ENCODE measurements at places on chromosomes 16 and 17. TPM values are rescaled to one million over a fixed set of nuclear protein-coding genes. Genes with fewer than 3 reads are reported as not detected.

The EPX gene
- total RNA-seq, result not detected

DNA sequence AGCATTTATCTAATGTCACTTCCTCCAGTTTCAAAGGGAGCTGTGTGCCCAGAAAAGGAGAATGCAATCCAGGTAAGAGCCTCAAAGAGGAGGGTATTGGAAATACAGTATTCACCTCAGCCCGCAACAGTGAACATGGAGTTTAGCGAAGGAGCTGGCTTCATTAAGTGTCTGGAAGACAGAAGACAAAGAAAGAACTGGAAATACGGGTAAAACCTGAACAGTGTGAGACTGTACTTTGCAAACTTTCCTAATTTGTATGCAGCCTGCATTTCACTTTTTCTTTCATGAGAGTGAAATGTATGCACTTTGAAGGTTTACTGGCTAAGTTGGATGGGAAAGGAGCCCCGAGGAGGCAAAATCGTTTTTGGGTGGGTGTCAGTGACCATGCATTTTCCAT is 478.4 kb downstream of the HS3ST3B1 start:
- DNase-seq, result no peak
- H3K4me1 ChIP-seq, result no peaks in the 10 kb centered on the region
- H3K36me3 ChIP-seq, result no peaks in the 10 kb centered on the region
- H3K27ac ChIP-seq, result no peak overlapping the region

GRCh38 chr16:28863929-28864793 is 518 bp downstream of the SH2B1 start:
- no peaks in the 10 kb centered on the region for H3K27me3 ChIP-seq
- no peaks in the 10 kb centered on the region for H3K36me3 ChIP-seq
- peak overlapping the region; percentile 93 for H3K27ac ChIP-seq
- peak overlapping the region; percentile 99 for H3K4me3 ChIP-seq
- peaks cover 34% of the 10 kb centered on the region for H3K4me1 ChIP-seq

The G6PC1 gene
- not detected for total RNA-seq

DNA sequence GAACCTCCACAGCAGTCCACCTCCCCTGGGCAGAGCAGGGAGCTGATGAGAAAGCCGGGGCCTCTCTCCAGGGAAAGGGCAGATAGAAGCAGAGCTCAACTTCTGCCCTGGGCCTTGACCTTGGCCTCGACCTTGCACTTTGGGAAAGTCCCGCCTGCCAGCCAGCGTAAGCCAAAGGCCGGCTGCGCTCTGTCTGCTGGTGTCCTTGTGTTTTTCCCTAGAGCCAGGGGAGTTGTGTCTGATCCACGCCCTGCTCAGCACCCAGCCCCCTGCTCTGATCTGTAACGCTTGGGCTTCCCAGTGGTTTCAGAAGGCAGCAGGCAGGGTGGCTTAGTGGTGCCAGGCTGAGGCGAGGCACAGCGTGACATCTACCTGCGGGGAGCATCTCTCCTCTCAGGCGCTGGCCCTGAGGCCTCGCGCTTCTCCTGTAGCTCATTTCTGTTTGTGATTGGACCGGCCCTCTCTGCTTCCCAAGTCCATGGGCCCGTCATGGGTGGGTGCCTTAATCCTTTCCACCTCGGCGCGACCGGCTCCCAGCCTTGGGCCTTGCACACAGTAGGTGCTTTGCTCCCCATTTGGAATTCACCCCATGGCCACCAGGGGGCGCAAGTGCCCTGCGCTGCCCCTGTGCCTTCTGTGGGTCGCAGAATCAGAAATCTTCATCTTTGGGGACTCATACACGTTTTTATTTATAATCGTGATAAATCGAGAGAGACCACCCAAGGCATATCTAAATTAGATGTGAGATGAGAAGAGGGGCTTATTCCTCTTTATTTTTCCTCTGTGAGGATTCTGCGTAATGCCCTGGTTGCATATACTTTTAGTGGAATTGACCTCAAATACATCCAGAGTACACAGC is 24.2 kb downstream of the SGSH start:
- no peak for DNase-seq
- H3K36me3 ChIP-seq, result no peaks in the 10 kb centered on the region
- peaks cover 9% of the 10 kb centered on the region for H3K4me1 ChIP-seq
- H3K27me3 ChIP-seq, result no peaks in the 10 kb centered on the region

GRCh38 chr16:78838276-78838675 is 738.8 kb downstream of the WWOX start:
- H3K27ac ChIP-seq, result no peak overlapping the region
- no peak overlapping the region for H3K4me3 ChIP-seq
- DNase-seq, result no peak
- H3K27me3 ChIP-seq, result no peaks in the 10 kb centered on the region

- H3K4me3 ChIP-seq, result no peak overlapping the region
- no peak for DNase-seq
- no peaks in the 10 kb centered on the region for H3K36me3 ChIP-seq
- H3K27me3 ChIP-seq, result no peaks in the 10 kb centered on the region
- peaks cover 99% of the 10 kb centered on the region for H3K4me1 ChIP-seq
These were observed 60.5 kb downstream of the CREBBP start for GRCh38 chr16:3819746-3820724.

- no peaks in the 10 kb centered on the region for H3K27me3 ChIP-seq
- H3K27ac ChIP-seq, result no peak overlapping the region
- H3K4me3 ChIP-seq, result no peak overlapping the region
- DNase-seq, result no peak
- H3K4me1 ChIP-seq, result no peaks in the 10 kb centered on the region
These were observed 29.9 kb downstream of the SMURF2 start for GRCh38 chr17:64632194-64632593.

GRCh38 chr16:67893743-67894399 is 817 bp downstream of the PSKH1 start:
- H3K4me1 ChIP-seq, result peaks cover 60% of the 10 kb centered on the region
- H3K36me3 ChIP-seq, result no peaks in the 10 kb centered on the region
- H3K27ac ChIP-seq, result peak overlapping the region; percentile 92
- H3K4me3 ChIP-seq, result peak overlapping the region; percentile 72

DNA sequence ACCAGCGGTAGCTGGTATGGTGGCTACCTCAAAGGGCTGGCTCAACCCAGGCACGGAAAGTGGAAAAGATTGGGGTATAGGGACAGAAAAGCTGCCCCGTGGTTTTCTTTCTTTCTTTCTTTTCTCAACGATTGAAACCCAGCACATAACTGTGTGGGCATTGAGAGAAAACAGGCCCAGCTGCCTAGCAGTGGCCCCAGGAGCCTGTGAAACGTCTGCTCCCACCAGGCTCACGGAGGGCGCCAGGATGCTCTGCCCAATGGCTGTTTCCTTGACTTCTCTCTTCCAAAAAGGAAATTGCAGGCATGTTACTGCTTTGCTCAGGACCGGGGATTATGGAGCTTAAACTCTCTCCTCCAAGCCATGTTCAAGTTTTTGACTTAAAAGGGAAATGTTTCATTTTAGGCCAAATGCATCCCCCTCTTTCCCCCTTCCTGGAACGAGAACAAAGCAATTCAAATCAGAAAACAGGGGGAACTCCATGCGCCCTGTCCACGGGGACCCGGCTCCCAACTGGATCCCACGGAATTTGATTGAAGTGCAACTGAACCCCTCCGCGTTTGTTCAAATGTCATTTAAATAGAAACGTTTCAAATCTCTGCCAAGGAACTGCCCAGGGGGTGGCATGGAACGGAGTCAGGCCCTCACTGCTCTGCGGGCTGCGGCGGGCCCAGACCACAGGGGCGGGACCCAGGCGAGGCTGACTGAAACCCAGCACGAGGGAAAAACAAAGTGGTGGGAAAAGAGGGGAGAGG is 133.5 kb downstream of the RGS9 start:
- no peak overlapping the region for H3K4me3 ChIP-seq
- DNase-seq, result no peak
- H3K36me3 ChIP-seq, result no peaks in the 10 kb centered on the region
- no peaks in the 10 kb centered on the region for H3K27me3 ChIP-seq
- H3K27ac ChIP-seq, result no peak overlapping the region

The ADGRG1 gene
- 9.0 TPM for total RNA-seq

GRCh38 chr17:57597531-57598453 is 147.3 kb downstream of the CCDC182 start:
- H3K36me3 ChIP-seq, result no peaks in the 10 kb centered on the region
- no peak overlapping the region for H3K27ac ChIP-seq
- H3K27me3 ChIP-seq, result no peaks in the 10 kb centered on the region
- no peak overlapping the region for H3K4me3 ChIP-seq
- H3K4me1 ChIP-seq, result peaks cover 19% of the 10 kb centered on the region

DNA sequence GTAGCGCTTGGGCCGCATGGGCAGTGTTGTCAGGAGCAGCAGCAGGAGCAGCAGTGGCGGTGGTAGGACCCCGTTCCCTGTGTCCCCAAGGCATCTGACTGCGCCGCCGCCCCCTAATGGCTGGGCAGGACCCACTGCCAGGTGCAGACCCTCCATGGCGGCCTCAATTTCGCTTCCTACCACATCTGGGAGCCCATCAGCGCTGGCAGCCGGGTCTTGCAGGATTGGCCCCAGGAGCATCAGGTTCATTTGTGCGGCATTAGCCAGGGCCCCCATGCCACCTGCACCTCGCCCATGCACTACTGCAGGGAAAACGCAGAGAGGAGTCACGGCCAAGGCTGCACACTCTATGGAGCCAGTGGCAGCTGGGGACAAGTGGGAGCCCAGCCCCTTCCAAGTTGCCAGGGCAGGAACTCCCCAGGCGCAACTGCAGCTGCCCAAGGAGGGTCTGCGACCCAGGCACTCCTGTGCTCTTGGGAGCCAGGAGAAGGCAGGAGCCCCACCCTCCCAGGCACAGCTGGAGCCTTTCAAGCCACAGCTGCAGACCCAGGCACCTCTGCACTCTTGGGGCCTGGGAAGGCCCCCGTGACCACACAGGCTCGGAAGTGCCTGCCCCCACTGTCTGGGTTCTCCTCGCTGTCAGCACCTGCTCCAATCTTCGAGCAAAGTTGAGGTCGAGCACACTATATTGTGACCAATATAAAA is 594.2 kb downstream of the KCNJ18 start:
- no peak overlapping the region for H3K27ac ChIP-seq
- no peaks in the 10 kb centered on the region for H3K4me1 ChIP-seq
- no peak overlapping the region for H3K4me3 ChIP-seq
- DNase-seq, result no peak

GRCh38 chr17:18120461-18121017 is 12.0 kb downstream of the MYO15A start:
- no peak overlapping the region for H3K4me3 ChIP-seq
- H3K4me1 ChIP-seq, result no peaks in the 10 kb centered on the region
- no peak overlapping the region for H3K27ac ChIP-seq
- H3K27me3 ChIP-seq, result no peaks in the 10 kb centered on the region

The LRRC37A gene
- total RNA-seq, result 4.3 TPM

DNA sequence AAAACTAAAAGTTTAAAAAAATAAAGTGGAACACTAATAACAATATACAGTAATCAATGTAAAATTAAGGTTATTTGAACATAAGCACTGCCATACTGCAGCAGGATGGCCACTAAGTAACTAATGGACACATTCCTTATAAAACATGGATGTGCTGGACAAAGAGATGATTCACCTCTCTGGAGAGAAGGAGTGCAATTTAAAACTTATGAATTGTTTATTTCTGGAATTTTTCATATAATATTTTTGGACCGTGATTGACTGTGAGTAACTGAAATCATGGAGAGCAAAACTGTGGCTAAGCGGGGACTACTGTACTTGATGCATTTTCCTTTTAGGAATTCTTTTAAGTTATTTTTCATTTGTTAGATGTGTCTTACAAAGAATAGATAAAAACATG is 21.8 kb downstream of the CBFB start:
- no peak overlapping the region for H3K4me3 ChIP-seq
- peaks cover 18% of the 10 kb centered on the region for H3K36me3 ChIP-seq
- H3K27ac ChIP-seq, result no peak overlapping the region
- no peak for DNase-seq
- no peaks in the 10 kb centered on the region for H3K27me3 ChIP-seq
- no peaks in the 10 kb centered on the region for H3K4me1 ChIP-seq

All from tibial nerve (tissue), 4 donors.